Caudate nucleus (tissue), 63 donors: ENCODE measurements at places on chromosomes 16 and 17.
A peak's percentile ranks its signal among the peaks of the same experiment; 100 is the strongest.

GRCh38 chr16:88059701-88060386 lies 108.6 kb downstream of the BANP start:
- DNase-seq, result no peak

DNA sequence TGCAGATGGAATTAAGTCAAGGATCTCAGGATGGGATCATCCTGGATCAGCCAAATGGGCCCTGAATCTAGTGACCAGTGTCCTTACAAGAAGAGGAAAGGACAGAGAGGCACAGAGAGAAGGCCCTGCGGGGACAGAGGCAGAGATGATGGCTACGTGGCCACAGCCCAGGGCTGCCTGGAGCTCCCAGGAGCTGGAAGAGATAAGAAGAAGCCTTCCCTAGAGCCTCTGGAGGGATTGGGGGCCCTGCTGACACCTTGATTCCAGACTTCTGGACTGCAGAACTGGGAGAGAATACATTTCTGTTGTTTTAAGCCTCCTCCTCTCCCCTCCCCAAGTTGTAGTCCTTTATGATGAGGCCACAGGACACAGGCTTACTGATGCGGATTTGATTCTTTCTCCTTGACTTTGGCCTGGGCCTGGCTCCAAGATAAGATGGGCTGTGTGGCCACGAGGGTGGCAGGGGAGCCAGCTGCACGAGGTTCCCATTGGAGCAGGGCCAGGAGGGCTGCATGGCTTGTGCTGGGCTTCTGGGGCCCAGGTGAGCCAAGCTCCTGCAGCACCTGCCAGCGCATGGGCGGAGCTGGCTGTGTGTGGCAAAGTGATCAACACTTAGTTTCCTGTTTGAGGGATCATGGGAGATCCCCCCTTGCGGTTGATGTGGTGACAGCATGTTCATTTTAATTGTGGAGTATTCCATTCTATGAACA lies 146.1 kb downstream of the IRF8 start:
- DNase-seq, result no peak

- DNase-seq, result no peak
These were observed 18.8 kb upstream of the KRT10 start for GRCh38 chr17:40841246-40841645.

DNA sequence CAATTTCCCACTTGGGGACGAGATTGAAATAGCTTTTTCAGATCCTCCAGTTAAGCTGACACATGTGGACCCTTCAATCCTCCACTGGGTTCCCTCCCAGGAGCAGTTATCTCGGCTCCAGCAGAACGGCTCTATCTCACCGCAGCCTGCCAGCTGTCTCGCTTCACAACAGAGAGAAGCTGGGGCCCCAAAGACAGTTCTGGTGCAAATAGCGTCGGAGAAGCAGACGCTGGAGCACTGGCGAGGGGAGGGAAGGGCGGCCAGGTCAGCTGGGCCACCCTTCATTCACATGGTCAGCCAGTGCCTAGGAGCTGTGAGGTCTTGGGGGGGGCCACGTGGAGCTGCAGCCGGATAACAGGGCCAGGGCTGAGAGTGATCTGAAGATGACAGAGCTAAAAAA lies 141.3 kb upstream of the SDK2 start:
- DNase-seq, result no peak

- peak; percentile 95 for DNase-seq
These were observed at the start of gene MVD for GRCh38 chr16:88662843-88663606. Gene MVD (minus strand): TSS chr16:88663091. CDS start chr16:88663080, 11 bp downstream.

DNA sequence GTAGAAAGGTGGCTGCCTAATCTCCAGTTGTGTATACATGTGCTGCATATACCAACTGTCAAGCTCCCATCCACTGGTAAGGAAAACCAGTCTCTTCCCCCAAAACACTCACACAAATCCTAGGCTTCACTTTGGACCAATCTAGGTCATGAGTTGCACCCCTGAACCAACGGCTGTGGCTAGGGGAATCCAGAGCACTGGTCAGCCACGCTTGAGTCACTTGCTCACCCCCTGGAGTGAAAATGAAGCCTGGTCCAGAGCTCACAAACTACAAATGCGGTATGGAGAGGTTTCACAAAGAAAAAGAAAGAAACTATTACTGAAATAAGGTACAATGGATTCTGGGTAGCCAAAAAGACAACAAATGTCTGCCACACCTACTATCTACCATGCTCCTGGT lies 66.1 kb upstream of the NLK start:
- no peak for DNase-seq

DNA sequence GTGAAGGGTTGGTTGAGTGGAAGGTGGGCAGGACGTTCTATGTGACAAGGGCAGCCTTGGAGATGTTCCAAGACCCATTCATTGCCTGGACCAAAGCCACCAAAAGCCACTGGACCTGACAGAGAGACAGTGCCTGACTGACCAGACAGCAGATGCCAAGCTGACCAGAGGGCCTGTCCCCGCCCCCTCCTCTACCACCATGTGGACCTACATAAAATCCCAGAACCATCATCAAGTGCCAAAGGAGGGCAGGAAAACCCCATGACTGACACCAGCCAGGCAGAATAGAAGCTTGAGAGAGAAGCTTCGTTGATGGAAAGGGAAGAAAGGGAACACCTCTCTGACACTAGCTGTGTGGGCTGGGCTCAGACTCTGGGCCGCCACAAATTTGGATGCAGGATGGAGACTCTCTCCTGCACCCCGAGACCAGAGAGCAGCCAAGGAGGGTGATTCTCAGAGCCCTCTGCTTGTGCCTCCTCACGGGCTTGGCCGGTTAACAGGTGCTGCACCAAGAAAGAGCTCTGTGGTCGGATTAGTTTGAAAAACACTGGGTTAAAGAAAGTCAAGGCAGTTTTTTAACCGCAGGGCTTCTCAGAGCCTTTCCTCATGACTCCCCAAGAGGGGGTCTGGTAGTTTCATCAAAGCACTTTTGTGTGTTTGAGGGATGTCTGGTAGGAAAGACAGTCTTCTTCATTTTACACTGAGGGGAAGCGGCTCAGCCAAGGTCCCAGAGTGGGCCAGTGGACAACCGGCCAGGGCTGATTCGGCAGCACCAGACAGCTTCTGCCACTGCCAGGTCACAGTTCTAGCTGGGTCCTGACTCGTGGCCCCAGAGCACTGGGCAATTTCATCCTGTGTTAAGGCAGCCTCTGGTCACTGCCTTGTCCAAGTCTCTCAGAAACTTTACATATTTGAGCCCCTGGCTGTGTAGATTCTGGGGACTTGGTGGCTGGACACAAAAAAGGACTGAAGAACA lies 1.7 kb downstream of the TNFRSF13B start:
- no peak for DNase-seq

DNA sequence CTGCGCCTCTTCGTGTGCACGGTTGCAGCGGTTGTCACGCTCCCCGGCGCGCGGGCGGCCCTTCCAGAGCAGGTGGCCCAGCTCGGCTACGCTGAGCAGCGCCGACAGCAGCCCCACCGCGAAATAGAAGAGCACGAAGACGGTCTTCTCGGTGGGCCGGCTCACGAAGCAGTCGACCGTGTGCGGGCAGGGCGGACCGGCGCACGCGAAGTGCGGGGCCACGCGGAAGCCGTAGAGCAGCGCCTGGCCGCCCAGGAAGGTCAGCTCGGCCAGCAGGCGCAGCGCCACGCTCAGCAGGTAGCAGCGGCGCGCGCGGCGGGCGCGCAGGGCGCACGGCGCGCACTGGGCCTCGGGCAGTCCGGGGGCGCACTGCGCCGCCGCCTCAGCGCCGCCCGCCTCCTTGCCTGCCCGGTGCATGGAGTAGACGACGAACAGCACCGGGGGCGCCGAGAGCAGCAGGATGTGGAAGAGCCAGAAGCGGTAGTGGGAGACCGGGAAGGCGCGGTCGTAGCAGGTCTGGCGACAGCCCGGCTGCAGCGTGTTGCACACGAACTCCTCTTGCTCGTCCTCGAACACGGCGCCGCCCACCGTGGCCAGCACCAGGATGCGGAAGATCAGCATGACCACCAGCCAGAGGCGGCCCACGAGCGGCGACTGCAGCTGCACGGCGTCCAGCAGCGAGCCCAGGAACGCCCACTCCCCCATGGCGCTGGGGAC lies 1.3 kb downstream of the GJD3 start:
- DNase-seq, result no peak

- no peak for DNase-seq
These were observed 2.1 kb downstream of the DHRS11 start for GRCh38 chr17:36593656-36594316.

DNA sequence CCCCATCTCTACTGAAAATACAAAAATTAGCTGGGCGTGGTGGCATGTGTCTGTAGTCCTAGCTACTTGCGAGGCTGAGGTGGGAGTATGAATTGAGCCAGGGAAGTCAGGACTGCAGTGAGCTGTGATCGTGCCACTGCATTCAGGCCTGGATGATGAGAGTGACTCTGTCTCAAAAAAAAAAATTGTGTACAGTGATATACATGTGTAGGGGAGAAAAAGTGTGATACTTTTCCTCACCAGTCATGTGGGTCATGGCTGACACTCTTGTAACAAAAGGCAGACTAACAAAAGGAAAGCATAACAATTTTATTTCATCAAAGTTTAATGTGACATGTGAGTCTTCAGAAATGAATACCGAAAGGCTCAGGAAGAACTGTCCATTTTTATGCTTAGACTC lies 2.0 kb upstream of the ABCC12 start:
- DNase-seq, result no peak

GRCh38 chr17:21010705-21011596 lies 31.9 kb downstream of the USP22 start:
- DNase-seq, result no peak

- DNase-seq, result no peak
These were observed 22.7 kb upstream of the ZC3H7A start for GRCh38 chr16:11819798-11820197.

- DNase-seq, result no peak
These were observed 1.4 kb downstream of the AOC3 start for GRCh38 chr17:42852351-42852750.

GRCh38 chr17:59327981-59328290 lies 3.5 kb upstream of the YPEL2 start:
- no peak for DNase-seq

- no peak for DNase-seq
These were observed 302.2 kb downstream of the C16orf95 start for GRCh38 chr16:87015021-87015420.

GRCh38 chr17:27616414-27616813 lies 14.6 kb upstream of the LGALS9 start:
- DNase-seq, result no peak

DNA sequence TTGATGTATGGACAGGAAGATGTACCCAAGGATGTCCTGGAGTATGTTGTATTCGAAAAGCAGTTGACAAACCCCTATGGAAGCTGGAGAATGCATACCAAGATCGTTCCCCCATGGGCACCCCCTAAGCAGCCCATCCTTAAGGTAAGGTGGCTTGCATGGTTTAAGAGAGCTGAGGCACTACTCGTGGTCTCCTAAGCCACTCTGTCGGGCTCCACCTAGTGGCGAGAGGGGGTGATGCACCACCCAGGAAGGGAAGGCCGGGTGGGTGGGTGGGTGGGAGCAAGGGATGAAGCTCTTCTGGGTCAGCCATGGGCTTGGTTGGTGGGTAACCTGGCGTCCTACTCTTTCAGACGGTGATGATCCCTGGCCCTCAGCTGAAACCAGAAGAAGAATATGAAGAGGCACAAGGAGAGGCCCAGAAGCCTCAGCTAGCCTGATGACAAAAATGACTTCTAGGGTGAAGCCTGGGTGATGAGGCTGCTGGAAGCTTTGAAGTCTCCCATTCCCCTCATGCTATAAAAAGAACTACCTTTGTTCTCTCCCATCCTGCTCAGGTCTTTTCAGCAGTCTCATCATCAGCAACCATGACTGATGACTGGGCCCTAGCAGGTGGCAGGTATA lies 21.5 kb downstream of the GPR179 start:
- peak; percentile 39 for DNase-seq

GRCh38 chr16:3171181-3171854 lies 16.7 kb upstream of the OR1F1 start:
- DNase-seq, result no peak

DNA sequence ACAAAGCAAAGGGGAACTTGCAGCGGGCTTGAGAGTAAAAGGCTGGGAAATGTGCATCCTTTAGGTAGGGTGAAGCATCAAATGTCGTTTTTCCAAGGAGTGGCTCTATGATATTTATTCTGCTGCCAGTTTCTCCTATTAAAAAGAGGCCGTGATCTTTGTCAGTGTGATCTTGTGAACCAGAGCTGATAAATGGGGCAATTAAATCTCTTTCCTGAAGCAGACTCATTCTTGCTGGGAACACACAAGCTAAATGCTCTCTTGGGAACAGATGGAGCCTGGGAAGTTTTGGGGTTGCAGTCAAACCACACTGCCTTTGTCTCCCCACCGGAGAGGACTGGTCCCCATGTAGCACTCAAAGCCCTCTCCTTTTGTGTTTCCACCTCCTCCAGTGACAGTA lies 408.9 kb downstream of the GRIN2A start:
- DNase-seq, result no peak

- DNase-seq, result peak; percentile 62
These were observed at the start of gene CORO6 for GRCh38 chr17:29622337-29623282. Gene CORO6 (minus strand): TSS chr17:29622912. CDS start chr17:29621421, 1,491 bp downstream.

GRCh38 chr16:86515413-86515776 lies 5.1 kb downstream of the FOXF1 start:
- no peak for DNase-seq

GRCh38 chr16:81616321-81617020 lies 162.6 kb upstream of the PLCG2 start:
- no peak for DNase-seq
